ENCODE measurements at places on chromosomes 13 and 19. TPM values are rescaled to one million over a fixed set of nuclear protein-coding genes. Genes with fewer than 3 reads are reported as not detected.

ZNF560 gene
- not detected for total RNA-seq

GPC5 gene
- not detected for total RNA-seq

PSG11 gene
- total RNA-seq: not detected

LSR gene
- 10.1 TPM for total RNA-seq

PALM3 gene
- total RNA-seq: 1.9 TPM

CEACAM20 gene
- not detected for total RNA-seq

STK24 gene
- total RNA-seq: 51.7 TPM

CLEC4M gene
- 0.03 TPM for total RNA-seq

NOVA2 gene
- total RNA-seq: 0.12 TPM

NFIX gene
- 4.2 TPM for total RNA-seq

SHISA2 gene
- not detected for total RNA-seq

TEX29 gene
- total RNA-seq: 0.19 TPM

ZNF426 gene
- 1.0 TPM for total RNA-seq

ZNF358 gene
- total RNA-seq: 15.9 TPM

DZIP1 gene
- 15.9 TPM for total RNA-seq

CDX2 gene
- total RNA-seq: 1.5 TPM

All from A549 treated with CpdA at 1 μM for 4 hours (cell line).